ENCODE measurements at places on chromosomes 13 and 19. TPM values are rescaled to one million over a fixed set of nuclear protein-coding genes. Genes with fewer than 3 reads are reported as not detected.

Gene ZNF415
- polyA plus RNA-seq = 24.0 TPM

DNA sequence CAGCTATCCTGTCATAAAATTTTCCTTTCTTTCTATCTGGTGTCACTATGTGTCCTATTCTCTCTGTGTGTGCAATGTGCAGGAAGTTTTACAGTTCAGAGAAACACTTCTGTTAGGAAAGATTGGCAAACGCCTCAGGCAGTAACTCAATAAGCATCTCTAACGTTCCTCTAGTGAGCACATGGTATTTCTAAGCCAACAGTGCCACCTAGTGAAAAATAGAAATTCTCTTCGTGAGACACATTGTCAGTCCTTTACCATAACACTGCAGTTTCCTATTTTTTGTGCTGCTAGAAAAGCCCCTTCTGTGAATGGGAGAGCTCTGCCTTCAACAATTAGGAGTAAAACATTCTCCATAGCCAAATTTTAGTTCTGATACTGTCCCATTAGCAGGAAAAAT is 50.7 kb downstream of the ZNF723 start:
- peak; percentile 19 for DNase-seq

DNA sequence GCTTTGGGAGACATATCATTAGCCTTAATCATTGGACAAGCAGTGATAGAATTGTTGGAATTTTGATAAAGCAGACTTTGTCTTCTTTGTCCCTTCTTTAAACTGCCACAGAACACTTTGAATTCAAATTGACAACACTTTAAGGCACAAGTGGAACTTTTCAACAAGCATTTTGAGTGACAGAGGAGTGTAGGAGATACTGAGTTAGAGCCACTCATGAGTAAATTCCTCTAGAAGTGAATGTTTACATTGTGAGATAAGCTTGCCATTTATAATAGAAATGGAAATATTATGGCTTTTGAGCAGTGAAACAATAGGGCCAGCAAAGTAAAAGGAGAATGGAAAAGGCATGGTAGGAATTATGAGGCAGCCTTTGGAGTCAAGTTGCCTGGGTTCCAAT is 515.8 kb downstream of the SLITRK6 start:
- no peak for DNase-seq

Gene NKPD1
- polyA plus RNA-seq = 0.13 TPM

Gene SIAH3
- 0.92 TPM for polyA plus RNA-seq

DNA sequence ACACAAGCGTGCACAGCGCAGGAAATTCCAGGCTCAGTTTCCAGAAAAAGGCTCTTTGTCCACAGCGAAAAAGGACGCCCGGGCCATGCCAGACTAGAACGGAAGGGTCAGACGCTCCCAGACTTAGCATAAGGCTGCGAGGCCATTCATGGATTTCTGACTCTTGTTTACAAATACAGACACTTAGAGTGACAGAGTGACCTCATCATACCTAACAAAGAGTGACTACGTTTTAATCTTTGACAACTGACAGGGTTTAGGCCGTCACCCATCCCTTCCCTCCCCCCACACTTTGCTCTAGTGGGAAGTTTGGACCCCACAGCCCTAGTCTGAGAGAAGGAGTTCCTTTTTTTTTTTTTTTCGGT is 418 bp upstream of the ZNF709 start:
- no peak for DNase-seq

DNA sequence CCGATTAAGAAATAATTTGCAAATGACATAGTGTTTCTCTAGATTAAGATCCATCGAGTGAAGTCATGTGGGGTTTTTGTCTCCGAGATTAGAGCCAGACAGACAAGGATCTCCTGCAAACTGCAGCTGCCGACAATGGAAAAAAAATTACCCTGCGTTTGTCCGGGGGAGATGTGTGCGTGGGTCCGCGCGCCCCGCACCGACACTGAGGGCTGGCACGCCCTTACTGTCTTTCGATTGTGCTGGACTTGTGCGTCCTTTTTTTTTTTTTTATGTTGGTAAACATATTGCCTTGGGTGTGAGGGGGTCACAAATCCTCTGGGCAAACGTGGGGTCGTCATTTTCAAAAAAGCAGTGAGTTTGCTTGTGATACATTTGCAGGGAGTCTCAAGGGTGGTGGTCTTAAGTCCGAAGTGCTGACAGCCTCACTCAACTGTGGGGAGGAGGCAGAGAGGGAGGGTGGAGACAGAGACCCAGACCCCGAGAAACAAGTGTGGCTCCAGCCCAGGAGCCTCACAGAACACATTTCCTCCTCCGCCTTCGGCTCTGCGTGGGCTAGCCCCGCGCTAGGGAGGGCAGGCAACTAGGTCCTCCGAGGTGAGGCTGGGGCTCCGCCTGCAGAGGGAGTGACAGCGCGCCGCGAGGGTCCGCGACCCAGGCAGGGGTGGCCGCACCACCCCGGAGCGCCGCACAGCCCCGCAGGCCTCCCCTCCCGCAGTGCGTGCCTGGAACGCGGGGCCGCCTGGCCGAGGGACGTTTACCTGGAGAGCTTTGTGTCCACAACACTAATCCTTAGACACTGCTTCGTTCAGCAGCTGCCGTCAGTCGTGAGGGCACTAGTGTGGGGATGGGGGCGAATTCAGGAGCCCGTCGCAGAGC is 11.7 kb upstream of the SOX1 start:
- DNase-seq = no peak

DNA sequence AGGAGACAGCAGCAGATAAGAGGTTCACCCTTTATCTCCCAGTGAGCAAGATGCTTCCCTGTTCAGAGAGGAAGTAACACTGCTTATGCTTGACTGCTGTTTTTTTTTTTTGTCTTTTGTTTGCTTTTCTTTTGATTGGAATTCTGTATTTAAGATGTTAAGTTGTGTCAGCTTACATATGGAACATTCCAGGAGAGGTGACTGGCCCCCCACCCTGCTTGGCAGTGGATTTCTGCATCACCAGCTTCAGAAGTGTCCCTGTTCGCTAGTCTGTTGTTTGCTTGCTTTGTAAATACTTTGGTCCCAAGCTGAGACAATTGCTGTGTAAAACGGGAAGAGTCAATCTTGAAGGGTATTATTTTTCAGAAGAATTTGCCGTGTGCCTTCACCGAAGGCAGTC is 43.0 kb downstream of the IFT88 start:
- DNase-seq = no peak

GRCh38 chr13:58994077-58994476 is 1169.7 kb downstream of the DIAPH3 start:
- no peak for DNase-seq

Gene SIGLEC9
- polyA plus RNA-seq = 1.5 TPM

GRCh38 chr13:110017379-110017778 is 231.0 kb upstream of the IRS2 start:
- no peak for DNase-seq

GRCh38 chr19:11404588-11405222 is 14.4 kb downstream of the RGL3 start:
- no peak for DNase-seq

GRCh38 chr13:109665781-109666249 is 120.6 kb downstream of the IRS2 start:
- no peak for DNase-seq

Gene PGLYRP1
- 0.45 TPM for polyA plus RNA-seq

GRCh38 chr19:42253245-42254088 is 1.5 kb downstream of the ERF start:
- peak; percentile 77 for DNase-seq

DNA sequence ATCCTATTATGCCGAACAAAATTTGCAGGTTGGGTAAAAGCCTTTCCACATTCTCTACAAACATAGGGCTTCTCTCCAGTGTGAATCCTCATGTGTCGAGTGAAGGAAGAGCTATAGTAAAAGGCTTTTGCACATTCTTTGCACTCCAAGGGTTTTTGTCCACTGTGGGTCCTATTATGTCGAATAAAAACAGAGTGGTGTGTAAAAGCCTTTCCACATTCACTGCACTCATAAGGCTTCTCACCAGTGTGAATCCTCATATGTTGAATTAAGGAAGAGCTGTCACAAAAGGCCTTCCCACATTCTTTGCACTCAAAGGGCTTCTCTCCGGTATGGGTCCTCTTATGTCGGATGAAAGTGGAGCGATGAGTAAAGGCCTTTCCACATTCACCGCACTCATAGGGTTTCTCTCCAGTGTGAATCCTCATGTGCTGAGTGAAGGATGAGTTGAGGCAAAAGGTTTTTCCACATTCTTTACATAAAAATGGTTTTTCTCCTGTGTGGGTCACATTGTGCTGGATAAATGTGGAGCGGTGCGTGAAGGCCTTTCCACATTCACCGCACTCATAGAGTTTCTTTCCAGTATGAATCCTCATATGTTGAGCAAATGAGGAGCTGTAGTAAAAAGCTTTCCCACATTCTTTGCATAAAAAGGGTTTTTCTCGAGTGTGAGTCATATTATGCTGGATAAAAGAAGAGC is 13.6 kb downstream of the ZNF599 start:
- no peak for DNase-seq

DNA sequence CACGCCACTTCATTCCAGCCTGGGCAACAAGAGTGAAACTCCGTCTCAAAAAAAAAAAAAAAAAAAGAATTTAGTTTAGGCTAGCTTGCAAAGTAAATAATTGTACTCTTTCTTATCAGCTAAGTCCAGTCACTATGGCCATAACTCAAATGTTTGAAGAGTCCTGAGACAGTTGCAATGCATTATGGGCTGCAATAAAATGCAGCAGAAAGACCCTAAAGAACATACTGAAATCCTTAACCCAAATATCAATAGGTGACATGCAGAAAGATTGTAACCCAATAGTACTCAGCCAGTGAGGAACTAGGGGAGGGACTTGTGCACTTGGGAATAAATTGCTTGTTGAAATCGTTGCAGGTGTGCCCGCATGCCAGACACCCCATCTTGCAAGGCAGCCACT is 20.9 kb upstream of the FFAR2 start:
- no peak for DNase-seq

Gene RAB20
- 9.6 TPM for polyA plus RNA-seq

Gene CYP2S1
- polyA plus RNA-seq = 0.86 TPM

GRCh38 chr13:66835040-66835628 is 395.0 kb downstream of the PCDH9 start:
- DNase-seq = peak; percentile 85

DNA sequence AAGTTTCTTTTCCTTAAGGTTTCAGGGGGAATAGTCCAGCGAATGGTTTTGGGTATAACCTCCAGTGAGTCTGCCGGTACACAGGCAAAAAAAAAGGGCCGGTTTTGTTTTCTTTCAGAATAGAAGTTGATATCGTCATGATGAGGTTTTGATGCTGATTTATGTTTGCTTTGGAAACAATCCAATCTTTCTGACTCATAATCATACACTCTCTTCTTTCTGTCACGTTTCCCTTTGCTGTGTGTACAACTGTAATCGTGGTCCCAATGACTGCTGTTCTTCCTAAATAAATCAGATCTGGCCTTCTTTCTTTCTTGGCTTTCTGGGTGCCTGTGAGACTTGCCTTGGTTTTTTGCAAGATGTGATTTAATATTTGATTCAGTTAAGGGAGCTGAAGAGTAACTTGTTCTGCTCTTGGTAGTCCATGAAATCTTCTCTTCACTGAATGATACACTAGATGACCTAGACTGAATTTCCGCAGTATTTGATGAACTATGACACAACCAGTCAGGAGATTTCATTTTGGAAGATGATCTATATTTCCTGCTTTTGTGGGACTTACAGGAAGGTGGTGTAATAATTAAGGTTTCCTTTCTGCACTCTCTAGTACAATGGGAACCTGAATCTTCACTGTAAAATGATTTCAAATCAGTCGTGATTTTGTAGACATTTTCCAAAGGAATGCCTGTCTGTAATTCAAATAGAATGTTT is 34.9 kb upstream of the METTL21C start:
- no peak for DNase-seq

- DNase-seq = no peak
Measured at GRCh38 chr19:30028118-30028991, 86.3 kb downstream of the URI1 start.

GRCh38 chr13:76600081-76600480 is 286.1 kb downstream of the KCTD12 start:
- DNase-seq = no peak

DNA sequence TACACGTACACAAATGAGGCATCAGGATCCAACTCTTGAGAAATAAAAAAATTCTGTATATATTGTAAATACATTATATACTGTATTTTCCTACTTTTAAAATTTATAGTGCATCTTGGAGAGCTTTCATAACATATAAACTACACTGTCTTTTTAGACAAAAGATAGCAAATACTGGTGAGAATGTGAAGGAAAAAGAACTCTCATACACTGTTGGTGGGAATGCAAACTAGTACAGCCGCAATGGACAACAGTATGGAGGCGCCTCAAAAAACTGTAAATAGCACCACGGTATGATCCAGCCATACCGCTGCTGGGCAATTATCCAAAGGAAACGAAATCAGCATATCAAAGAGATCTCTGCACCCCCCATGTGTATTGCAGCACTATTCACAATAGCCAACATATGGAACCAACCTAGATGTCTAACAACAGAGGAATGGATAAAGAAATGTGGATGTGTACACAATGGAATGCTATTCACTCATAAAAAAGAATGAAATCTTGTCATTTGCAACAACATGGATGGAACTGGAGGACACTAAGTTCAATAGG is 292.4 kb downstream of the EFNB2 start:
- no peak for DNase-seq

Gene CLIP3
- 53.7 TPM for polyA plus RNA-seq

GRCh38 chr13:47215736-47216135 is 318.9 kb upstream of the HTR2A start:
- no peak for DNase-seq

DNA sequence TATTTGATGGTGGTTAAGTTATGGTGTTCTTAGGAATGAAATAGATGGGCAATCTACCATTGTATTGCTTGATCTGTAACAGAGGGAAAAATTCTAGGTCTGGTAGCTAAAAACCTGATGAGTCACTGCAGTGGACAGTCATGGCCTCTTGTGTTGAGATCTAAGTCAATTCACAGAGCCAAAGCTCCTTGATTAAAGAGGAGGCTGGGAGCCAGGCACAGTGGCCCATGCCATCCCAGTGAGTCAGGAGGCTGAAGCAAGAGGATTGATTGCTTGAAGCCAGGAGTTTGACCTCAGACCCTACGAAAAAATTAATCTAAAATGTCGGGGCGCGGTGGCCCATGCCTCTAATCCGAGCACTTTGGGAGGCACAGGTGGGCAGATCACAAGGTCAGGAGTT is 67.1 kb upstream of the KPNA3 start:
- no peak for DNase-seq

DNA sequence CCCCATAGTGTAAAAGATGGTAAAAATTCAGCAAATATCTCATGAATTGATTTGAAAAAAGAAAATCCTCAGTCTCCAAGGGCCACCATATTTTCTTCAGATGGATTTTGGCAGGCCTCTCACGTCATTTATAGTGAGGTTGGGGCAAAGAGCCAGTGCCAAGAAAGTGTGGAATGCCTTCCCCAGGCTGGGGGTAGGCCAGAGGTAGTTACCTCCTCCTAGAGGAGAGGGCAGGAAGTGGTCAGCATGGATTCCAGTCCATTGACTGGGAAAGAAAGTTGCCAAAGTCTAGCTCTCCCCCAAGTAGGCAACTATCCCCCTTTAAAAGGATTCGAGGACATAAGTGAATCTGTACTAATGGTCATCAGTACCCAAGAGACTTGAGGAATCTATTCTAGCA is 68.4 kb upstream of the KCTD4 start:
- DNase-seq = no peak

Gene AKAP8
- 36.9 TPM for polyA plus RNA-seq

Gene SSC5D
- 2.5 TPM for polyA plus RNA-seq

All from renal cortex interstitium (tissue), 15 donors.